ENCODE measurements at places on chromosomes 12 and 14.

GRCh38 chr12:22283508-22283907 is 51.0 kb downstream of the ST8SIA1 start:
- no peak for DNase-seq

- DNase-seq: peak; percentile 73
These were observed 58.1 kb upstream of the PCED1B start for GRCh38 chr12:47021298-47021697.

DNA sequence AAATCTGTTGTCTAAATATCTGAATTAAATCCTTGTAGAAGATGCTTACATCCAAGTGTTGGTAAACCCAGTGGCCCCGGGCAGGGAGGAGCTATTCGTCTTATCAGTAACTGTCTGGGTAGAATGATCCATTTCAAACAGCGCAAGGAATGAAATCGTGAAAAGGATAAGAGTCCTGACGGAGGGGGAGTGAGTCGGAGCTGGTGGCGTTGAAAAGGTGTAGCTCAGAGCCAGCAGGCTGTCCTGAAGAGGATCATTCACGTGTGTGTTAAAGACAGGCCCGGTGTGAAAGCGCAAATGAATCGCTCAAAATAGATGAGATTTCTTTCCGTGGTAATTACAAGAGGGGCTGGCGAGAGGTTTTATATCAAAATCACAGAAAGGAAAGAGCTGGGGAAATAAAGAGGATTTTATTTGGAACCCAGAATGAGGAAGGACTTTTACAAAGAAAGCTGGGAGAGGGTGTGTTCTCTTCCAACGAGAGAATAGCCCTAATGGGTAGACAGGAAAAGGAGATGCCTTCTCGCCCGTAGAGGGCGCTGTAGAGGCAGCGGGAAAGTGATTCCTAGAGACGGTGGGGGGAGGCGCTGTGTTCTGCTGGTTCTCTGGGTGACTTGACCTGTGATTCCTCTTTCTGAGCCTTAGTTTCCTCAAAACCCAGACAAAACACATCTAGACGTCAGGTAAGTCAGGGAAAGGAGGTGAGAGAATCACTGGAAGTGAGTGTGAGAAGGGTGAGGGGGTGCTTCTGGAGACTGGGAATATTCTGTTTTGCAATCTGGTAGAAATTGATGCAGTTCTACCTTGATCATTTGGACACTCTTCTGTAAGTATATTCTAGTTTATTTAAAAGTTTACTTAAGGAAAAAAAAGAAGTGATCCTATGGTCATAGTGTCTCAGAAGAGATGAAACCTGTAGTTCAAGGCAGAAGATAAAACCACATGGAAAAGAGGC is 39.3 kb downstream of the SRRM4 start:
- DNase-seq: no peak

GRCh38 chr12:114885501-114885900 is 201.5 kb upstream of the TBX3 start:
- no peak for DNase-seq

- DNase-seq: no peak
These were observed 71.0 kb downstream of the SLC38A1 start for GRCh38 chr12:46197883-46198282.

- no peak for DNase-seq
These were observed 754 bp downstream of the ACSS3 start for GRCh38 chr12:81078469-81079196.

DNA sequence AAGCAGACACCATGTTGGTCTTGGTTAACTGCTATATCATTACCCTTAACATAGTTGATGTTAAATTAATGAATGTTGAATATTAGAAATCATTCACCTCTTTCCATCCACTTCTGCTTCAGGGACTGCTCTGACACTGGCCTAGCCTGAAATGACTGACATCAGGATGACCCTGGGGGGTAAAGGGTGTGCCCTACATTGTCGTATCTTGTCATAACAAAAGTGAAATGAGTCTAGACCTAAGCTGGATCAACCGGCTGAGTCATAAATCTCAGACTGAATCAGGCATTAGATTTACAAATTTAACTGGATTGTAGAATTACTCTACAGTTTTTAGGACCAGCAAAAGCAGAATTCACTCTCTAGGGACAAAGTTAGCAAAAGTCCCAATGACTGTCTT is 35.3 kb downstream of the KICS2 start:
- DNase-seq: no peak

GRCh38 chr14:43792980-43793379 is 714.1 kb downstream of the FSCB start:
- DNase-seq: no peak

- peak; percentile 58 for DNase-seq
These were observed 792 bp upstream of the CHD4 start for GRCh38 chr12:6607751-6608591.

GRCh38 chr12:3564411-3564810 is 73.4 kb downstream of the PRMT8 start:
- DNase-seq: no peak

DNA sequence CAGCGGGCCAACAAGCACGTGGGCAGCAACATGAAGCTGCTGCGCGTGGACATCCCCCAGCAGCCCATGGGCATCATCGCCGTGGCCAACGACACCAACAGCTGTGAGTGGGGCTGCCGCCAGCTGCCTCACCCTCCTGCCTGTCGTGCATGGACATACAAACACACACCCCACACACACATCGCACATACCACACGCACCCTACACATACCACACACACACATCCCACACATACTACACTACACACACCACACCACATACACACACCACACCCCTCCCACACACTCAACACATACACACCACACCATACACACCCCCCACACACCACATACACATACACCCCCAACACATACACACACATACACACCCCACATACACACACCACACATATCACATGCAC is 25.2 kb upstream of the NXPH4 start:
- no peak for DNase-seq

DNA sequence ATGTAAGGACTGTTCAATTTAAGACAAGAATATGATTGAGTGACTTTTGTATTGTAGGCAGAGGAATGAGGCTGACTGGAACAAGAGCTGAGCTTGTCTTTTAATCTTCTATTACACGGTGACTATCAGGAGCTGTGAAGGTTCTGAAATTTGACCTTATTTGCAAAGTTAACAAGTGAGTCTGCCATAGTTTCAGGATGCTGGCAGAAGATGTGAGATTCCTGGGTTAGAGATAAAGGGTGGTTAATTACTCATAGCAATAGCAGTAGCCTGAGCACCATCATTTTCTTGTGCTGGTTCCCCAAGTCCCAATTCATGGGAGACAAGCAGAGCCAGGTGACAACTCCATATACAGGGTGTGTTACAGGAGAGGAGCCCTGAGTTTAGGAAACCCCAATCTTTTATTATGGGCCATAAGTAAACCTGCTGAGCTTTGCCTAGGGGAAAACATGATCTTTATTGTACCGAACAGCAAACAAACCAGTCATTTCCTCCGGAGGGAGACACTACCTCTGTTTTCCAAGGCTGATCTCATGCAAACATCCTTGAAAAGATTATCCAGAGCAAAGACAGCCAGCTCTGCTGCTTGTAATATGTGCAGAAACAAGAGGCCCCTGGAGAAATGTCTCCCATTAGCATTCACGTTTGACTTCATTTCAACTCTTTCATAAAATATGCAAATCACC is 51.7 kb upstream of the DDX11 start:
- peak; percentile 25 for DNase-seq

DNA sequence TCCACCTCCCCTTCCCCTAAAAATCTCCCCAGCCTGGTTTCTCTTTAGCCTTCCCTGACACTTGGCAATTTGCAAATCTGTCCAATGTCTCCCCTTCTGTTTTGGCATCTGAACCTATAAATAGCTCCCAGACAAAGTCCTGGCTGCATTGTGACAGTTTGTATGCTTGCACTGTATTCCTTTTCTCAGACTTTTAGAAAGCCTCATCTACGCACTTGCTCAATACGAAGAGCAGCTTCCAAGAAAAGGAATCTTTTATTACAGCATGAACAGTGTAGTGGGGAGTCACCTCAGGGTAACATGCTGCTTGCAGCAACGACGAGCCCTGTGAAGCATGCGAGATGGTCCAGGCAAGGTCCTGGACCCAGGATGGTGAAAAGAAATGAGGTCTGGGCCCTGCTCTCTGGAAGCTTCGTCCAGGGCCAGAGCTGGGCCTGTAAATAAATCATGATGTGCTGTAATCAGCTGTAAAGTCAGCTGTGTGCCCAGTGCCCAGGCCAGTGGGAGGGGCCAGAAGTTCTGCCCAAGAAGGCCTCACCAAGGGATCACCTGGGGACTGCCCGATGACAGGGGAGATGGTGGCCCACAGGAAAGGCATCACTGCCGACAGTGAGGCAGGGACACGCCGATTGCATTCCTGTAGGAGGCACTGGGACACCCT is 88.3 kb downstream of the RIN3 start:
- no peak for DNase-seq

GRCh38 chr12:532908-533565 is 73.3 kb downstream of the B4GALNT3 start:
- DNase-seq: no peak

DNA sequence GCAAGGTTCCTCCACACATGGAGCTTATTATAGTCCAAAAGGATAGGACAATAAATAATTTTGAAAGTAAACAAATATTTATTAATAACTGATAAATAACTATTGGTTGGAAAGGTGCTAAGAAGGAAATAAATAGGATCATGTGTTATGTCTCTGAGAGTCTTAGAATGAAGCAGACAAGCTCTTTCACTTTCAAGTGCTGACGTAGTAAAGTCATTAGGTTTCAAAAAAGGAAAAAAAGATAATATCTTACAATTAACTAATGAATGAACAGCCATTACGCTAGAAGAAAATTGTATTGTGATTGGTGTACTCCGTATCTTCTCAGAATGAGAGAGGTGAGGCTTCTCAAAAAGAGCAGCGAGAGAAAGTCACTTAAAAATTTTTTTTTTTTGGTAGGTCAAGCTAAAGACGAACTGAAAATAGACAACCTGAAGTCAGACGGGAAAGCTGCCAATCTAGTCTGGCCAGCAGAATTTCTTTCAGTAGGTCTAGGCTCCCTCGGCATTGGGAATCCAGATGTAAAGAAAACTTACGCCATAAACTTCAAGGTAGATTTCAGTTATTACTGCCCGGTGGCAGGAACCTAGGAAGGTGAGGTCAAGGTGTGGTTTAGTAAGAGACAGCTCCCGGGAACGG is 583 bp upstream of the LEMD3 start:
- no peak for DNase-seq

- DNase-seq: no peak
These were observed 94.1 kb downstream of the PHETA1 start for GRCh38 chr12:111274777-111275176.

GRCh38 chr12:68434391-68435298 is 102.5 kb upstream of the MDM1 start:
- no peak for DNase-seq

- no peak for DNase-seq
These were observed 1.2 kb downstream of the PPTC7 start for GRCh38 chr12:110581931-110582275.

DNA sequence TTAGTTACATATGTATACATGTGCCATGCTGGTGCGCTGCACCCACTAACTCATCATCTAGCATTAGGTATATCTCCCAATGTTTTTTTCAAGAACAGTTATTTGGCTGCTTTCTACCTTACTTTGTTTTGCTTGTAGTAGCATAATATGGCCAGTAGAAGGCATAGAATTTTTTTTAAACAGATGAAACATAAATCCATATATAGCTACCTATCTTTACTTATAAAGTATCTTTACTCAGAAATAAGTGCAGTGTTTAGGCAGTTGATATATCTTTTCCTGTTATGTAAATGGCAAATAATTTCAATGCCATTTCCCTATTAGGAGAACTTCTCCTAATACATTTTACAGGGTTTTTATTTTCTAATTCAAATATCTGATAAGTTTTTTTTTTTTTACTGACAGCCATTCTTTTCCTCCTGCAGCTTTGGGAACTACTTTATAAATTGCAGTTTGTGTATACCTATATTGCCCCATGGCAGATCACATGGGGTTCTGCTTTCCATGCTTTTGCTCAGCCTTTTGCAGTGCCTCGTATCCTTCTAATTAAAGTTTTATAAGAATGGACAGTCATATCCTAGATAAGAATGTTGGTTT is 143.1 kb downstream of the PCNX1 start:
- no peak for DNase-seq

- no peak for DNase-seq
These were observed 123.5 kb upstream of the RFLNA start for GRCh38 chr12:124171231-124171979.

GRCh38 chr14:80606347-80606772 is 335.2 kb downstream of the CEP128 start:
- no peak for DNase-seq

- no peak for DNase-seq
These were observed 53.6 kb upstream of the RIN3 start for GRCh38 chr14:92459950-92460421.

DNA sequence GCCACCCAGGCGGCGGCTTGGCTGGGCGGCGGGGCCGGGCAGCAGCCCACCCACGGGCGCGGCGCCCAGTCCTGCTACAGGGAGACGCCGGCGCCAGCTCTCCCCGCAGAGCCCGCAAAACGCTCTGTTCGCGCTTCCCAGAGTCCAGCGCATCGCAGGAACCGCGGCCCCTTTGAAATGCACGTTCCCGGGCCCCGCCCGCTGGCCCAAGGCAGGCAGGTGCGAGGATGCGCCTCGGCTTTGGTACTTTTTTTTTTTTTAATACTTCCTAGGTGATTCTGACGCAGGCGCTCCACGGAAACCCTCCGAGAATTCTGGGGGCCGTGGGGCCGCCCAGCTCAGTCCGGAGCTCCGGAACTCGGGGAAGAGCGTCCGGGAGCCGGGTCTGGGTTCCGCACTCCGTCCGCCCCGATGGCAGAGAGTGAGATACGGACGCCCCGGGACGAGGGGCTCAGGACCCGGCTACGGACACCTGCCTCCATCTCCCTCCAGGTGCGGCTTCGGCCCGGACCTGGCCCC is 483 bp downstream of the POC1B start:
- DNase-seq: no peak

DNA sequence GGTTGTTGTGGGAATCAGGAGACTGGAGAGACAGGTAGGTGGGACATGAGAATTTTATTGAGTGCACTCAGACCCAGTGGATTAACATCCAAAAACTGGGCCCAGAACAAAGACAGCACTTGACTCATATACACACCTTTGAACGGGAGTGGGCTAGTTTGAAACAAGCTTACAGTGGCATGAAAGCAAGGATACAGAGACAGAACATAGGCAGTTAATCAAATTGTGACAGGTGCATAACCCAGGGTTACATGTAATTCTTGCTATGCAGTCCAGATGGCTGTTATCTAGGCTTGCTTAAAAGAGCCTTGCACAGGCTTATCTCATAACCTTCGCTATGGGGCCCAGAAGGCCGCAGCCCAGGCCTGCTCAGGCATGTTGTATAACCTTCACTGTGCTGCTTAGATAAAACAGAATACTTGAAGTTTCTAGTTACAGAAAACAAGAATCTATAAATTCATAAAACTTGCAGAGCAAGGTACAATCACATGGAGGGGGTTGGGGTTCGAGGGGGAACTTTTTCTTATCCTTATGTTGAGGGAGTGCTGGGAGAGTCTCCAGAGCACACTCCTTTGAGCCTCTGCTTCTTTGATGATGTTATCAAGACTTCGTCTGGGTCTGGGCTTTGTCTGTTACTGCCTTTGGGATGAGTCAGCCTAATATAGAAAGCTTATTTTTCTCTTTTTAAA is 81.7 kb downstream of the TNFAIP2 start:
- no peak for DNase-seq

All from NCI-H2029 treated with DMSO at 0.1 percent for 48 hours (cell line).